Fibroblast of skin of left biceps (primary cell): ENCODE measurements at places on chromosomes 12 and 14.

DNA sequence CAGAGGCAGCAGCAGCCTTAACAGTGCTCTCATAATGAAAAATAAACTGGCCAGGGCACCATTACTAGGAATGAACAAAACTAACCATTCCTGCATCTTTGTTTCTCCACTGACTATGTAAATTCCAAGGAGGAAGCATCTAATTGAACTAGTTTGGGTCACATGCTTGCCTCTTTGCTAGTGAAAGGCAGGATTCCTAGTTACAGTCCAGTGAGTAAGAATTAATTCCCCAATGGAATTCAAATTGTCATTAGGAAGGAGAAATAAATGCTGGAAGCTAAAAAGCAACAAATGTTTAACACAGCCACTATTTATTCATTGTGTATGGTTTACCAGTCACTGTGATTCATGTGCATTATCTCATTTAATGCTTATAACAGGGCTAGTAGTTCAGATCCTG lies 316.0 kb downstream of the CCDC91 start:
- no peak for DNase-seq

DNA sequence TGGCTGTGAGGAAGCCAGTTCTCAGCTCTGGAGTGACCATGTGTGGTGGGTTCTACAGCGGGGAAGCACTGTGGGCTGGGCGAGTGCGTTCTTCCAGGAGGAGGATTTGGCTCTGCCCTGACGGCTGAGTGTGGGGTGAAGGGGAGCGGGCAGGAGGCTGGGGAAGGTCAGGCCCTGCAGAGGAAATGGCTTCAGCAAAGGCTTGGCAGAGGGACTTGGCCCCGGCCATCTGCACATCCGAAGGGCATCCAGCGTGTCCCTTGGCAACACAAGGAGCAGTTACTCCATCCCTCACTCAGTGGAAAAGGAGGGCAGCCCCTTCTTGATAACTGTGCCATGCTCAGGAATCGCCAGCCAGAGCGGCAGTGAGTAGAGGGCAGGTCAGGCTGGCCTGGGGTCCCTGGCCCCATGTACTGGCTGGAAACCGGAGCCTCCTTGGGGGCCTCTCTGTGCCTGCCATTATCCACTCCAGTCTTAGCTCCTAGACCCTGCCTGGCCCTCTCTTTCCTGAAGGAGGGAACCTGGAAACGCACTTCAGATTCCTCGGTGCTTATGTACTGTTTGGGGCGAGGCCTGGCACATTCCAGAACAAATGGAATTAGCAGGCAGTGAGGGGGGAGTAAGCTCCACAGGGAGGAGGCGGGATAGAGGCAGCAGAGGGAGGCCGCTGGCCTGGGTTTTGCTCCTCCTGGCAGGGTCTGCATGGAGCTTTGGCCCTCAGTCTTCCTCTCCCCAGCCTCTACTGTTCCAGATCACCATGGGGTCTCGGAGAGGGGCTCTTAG lies 133.6 kb upstream of the NCOR2 start:
- no peak for DNase-seq

DNA sequence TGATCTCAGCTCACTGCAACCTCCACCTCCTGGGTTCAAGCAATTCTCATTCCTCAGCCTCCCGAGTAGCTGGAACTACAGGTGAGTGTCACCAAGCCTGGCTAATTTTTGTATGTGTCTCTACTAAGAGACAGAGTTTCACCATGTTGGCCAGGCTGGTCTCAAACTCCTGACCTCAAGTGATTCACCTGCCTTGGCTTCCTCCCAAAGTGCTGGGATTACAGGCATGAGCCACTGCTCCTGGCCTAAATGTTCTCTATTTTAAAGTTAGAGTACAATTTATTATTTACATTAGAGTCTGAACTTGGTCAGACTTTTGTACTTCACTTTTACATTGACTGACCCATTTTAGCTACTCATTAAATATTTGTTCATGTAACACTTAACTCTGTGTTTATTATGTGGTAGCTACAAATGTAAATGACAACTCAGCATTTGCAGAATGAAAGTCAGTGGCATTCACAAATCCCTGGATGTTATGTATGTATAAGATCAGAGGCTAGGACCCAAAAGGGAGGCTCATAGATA lies 409.6 kb downstream of the APAF1 start:
- no peak for DNase-seq

- DNase-seq, result no peak
Observed at GRCh38 chr14:58200480-58200841, 512 bp downstream of the ACTR10 start.

DNA sequence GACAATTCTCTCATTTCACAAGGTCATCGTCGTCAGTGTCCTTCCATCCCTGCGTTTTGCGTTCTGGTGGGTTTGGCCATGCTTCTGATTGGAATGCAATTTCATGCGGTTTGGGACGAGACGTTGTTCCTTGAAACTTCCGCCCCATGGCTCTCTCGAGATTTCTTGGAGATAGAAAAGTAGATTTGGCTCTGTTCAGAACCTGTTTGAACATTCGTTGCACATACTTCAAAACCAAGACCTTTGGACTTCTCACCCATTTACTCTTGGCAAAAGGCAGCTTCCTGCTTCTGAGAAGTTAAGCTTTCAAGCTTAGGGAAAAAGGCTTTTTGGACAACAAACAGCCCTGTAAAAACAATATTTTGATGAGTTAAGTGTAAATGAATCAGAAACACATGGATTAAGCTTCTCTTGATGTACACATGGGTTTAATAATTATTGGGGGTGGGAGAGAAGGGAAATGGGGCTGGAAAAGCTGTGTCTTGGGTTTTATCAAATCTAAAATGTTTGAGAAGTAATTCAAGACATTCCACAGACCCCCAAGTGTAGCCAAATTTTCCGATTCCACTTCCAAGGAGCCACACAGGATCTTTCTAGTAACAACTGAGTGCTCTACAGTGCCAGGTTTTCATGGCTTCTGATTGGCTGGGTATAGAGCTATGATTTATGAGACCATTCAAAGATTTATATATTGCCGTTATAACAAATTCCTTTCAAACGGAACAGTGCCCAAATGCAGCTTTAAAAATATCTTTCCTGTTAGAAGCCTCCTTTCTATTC lies 467.2 kb downstream of the MED13L start:
- DNase-seq, result no peak

DNA sequence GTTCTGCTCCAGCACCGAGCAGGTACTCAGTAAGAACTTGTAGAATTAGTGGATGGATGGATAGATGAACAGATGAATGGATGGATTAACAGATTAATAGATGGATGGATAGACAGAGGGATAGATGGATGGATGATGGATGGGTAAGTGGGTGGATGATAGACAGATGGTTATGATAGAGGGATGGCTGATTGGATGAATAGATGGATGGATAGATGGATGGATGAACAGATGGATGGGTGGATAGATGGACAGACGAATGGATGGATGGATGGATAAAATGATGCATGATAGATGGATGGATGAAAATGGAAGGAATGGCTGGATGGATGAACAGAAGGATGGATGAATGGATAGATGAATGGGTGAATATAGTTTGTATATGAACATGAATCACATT lies 8.0 kb upstream of the MAP1LC3B2 start:
- no peak for DNase-seq

DNA sequence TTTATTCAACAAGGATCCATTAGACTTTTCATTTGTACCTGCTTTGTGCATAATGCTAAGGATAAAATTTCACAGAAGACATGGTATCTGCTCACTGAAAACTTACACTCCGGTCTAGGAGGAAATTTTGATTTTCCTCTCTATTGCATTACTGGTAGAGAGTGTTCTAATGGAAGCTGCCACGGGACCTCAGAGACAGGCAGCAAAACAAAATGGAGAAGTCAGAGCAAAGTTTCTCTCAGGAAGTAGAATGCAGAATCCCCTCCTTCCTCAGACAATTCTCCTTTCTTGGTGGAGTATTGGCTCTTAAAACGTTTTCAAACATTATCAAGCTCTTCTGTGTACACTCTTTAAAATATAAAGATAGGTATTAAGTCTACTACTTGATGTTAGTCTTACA lies 12.3 kb downstream of the CLEC2B start:
- DNase-seq, result no peak

DNA sequence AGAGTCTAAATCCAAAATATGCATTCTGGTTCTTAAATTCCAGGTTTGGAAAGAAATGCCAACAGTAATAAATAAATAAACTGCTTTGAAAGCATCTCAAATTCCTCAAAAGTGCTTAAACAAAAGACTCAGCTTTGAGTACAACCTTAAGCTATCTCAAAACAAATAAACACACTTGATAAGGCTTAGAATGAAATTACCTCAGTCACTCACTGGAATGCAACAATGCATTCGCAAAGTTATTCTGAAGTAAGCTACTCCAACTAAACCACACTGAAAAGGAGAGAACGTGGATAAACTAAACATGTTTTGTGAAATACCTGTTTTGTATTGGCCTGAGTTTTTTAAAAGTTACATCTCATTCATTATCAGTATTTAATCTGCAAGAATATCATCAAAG lies 1.2 kb downstream of the SPTSSA start:
- no peak for DNase-seq

- DNase-seq, result no peak
Observed at GRCh38 chr14:105280525-105280924, 20.3 kb downstream of the BRF1 start.

- no peak for DNase-seq
Observed at GRCh38 chr12:71664411-71665089, 449 bp downstream of the THAP2 start.

- no peak for DNase-seq
Observed at GRCh38 chr14:21038441-21039422, 3.4 kb upstream of the RNASE7 start.

- DNase-seq, result peak; percentile 67
Observed at GRCh38 chr12:55996715-55997534, at the start of gene SUOX. TSS of gene SUOX (plus strand) at chr12:55997276. CDS start at chr12:56002222, 4,946 bp downstream.

GRCh38 chr14:79557309-79557708 lies 654.0 kb downstream of the DIO2 start:
- no peak for DNase-seq

DNA sequence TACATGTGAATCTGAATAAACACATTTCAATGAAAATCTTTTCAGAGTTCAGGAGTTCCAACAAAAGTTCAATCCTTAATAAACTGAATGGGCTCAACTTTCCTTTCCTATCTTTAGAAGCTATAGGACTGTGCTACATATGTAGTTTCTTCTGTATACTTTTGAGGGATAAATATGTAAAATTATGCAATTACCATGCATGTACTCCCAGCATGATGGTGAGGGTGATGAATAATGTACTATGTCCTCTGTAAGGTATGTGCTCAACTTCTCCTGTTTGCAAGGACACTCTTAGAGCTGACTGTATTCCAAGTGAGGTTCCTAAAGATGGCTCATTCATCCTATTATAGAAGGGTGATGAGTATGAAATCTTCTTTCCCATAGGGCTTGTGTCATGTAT lies 15.5 kb downstream of the MBIP start:
- DNase-seq, result no peak

GRCh38 chr14:100578552-100578951 lies 8.7 kb downstream of the BEGAIN start:
- no peak for DNase-seq
